ENCODE measurements at places on chromosomes 13 and 19.

DNA sequence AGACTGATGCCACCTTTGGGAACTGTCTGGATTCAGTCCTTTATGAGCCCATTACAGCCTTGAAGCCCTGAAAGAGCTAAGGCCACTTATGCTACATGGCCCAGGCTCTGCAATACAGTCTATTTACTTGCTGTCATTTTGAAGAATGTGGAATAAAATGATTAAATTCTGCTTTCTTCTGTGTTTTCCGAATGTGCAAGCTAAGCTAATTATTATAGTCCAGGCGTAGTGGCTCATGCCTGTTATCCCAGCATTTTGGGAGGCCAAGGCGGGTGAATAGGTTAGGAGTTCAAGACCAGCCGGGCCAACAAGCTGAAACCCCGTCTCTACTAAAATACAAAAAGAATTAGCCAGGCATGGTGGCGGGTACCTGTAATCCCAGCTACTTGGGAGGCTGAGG lies 142.5 kb downstream of the TEX29 start:
- no peak for DNase-seq

DNA sequence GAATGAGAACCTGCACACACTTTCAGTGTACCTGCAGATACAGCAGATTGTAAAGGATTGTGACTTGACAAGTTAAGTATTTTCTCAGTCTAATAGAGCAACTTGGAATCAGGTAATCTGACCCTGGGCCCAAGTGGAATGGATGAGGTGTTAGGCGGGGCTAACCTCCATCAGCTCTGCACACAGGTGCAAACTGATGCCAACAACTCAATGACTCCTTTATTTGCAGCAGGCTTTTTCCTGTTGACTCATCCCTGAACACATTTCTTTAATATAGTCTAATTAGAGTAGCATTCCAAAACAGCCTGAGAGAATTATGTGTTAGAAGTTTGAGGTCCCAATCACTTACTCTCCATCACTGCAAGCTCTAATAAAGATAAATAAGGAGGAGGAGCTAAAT lies 48.8 kb downstream of the TPT1 start:
- no peak for DNase-seq

DNA sequence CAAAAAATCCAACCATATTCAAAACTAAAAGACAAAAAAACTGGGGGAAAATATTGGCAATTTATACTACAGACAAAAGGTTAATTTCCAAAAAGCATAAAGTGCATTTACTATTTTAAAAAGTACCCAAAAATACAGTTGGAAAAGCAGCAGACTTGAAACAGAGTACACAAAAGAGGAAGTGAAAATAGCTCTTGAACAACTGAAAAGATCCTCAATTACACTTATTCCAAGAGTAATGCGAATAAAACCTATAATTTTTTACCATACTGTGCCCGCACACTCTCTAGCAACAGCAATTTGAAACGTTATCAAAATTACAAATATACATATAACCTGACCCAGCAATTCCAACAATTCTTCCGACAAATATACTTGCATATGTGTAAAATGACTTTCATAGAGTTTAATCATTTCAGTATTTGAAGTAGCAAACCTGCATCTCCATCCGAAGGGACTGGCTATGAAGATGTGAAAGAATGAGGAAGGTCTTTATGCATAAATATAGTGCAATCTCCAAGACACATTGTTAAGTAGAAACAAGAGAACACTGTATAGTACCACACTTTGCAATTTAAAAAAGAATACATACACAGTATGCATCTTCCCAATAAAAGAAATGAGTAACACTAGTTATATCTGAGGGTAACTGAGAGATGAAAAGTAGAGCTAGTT lies 25.4 kb downstream of the ALG5 start:
- DNase-seq: no peak

DNA sequence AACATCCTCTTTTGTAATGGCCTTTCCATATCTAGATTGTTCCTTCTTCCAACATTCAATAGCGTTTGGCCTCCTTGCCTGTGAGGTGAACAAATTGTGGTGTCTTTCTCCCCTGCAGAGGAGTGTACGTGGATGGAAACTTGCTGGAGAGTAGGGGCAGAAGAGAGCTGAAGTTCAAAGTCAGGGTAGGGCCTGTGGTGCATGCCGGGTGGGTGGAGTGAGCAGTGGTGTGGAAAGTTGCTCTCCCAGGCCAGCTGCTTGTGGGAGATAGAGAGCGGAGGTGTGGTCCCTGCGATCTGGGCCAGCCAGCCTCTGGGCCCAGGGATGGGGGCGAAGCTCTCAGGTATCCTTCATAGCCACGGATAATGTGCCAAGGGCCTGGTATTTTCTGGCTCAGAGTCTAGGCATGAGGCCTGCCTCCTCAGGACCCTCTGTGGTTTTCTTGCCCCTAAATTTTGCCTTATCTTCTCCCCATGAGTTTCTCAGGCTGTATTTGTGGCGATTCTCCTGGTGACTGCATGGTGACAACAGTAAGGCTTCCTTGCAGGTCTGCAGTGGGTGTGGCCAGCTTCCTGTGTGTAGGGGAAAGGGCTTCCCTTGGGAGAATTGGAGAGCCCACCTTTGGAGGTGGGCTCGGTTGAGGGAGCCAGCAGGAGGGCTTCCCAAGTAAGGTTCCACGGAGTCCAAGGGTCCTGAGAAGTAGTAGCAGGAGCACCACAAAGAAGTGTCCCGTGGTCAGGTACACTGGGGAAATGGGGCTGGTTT lies 6.7 kb downstream of the RGCC start:
- DNase-seq: no peak

DNA sequence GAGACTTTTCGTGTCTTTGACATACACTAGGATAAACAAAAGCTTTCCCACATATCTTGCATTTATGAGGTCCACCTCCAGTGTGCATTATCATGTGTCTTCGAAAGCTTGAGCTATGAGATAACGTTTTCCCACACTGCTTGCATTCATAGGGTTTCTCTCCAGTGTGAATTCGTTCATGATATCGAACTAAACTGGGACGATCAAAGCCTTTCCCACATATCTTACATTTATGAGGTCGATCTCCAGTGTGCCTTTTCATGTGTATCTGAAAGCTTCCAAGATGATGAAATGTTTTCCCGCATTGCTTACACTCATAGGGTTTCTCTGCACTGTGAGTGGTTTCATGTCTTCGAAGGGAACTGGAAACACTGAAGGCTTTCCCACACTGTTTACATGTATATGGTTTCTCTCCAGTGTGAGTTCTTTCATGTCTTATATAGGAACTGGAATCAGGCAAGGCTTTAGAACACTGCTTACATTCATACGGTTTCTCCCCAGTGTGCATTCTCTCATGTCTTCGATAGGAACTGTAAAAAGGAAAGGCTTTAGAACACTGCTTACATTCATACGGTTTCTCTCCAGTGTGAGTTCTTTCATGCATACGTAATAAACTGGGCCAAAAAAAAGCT lies 14.5 kb downstream of the ZNF563 start:
- no peak for DNase-seq

- no peak for DNase-seq
Measured at GRCh38 chr19:38921420-38922274, 8.9 kb downstream of the SARS2 start.

- DNase-seq: no peak
Measured at GRCh38 chr13:83877651-83878355, 4.5 kb downstream of the SLITRK1 start.

GRCh38 chr19:53365134-53365898 lies at the start of gene ZNF525:
ZNF525 (plus strand) TSS chr19:53365705; CDS start chr19:53372282, 6,577 bp downstream.
- no peak for DNase-seq

GRCh38 chr13:42084722-42085121 lies 36.3 kb downstream of the DGKH start:
- no peak for DNase-seq

- no peak for DNase-seq
Measured at GRCh38 chr19:10604460-10604980, 17.4 kb upstream of the AP1M2 start.

- no peak for DNase-seq
Measured at GRCh38 chr13:27006519-27007161, 165.0 kb downstream of the USP12 start.

GRCh38 chr19:11261971-11262839 lies at the start of gene DOCK6:
DOCK6 (minus strand) TSS chr19:11262524; CDS start chr19:11262440, 84 bp downstream.
- DNase-seq: no peak

GRCh38 chr19:39372047-39372802 lies 18.7 kb downstream of the PAF1 start:
- DNase-seq: peak; percentile 94

- DNase-seq: no peak
Measured at GRCh38 chr13:53052675-53053074, 24.1 kb downstream of the OLFM4 start.

- no peak for DNase-seq
Measured at GRCh38 chr19:18438331-18439024, 545 bp upstream of the ISYNA1 start.

DNA sequence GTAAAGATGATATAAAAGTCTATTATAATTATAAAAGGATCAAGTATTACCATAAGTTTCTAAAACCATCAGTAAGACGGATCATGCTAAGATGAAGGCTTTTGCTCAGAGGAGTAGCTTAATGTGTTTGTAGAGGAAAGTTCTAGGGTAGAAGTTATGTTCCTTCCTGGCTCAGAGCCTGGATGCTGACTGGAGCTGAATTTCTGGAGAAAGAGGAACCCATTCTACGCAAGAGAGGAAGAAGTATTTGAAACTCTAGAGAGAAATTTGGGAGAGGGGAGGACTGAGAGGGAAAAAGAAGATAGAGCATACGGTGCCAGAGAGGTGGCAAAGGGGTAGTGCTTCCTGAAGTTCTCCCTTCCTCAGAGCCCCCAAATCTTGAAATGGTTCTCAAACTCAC lies 51.4 kb upstream of the SGCG start:
- no peak for DNase-seq

GRCh38 chr13:53622456-53622855 lies 593.8 kb downstream of the OLFM4 start:
- DNase-seq: no peak

GRCh38 chr13:28718196-28718542 lies 601 bp downstream of the SLC46A3 start:
- no peak for DNase-seq

GRCh38 chr19:55656988-55657747 lies 2.3 kb downstream of the U2AF2 start:
- no peak for DNase-seq

DNA sequence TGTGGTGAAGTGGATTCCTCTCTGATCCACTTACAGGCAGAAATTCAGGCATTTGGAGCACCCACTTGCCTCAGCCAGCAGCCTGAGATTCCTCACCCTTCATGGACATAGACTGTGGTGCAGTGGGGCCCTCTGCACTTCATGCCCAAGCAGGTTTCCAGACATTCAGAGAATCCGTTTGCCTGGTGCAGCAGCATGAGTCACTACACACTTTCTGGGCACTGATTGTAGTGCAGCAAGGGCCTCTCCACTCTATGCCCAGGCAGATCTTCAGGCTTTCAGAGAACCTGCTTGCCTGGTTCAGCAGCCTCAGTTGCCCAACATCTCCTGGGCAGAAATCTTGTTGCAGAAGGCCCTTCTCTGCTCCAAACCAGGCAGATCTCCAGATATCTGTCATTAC lies 920.9 kb downstream of the SLITRK5 start:
- no peak for DNase-seq

GRCh38 chr19:12015753-12016116 lies 19.7 kb downstream of the ZNF433 start:
- DNase-seq: no peak

DNA sequence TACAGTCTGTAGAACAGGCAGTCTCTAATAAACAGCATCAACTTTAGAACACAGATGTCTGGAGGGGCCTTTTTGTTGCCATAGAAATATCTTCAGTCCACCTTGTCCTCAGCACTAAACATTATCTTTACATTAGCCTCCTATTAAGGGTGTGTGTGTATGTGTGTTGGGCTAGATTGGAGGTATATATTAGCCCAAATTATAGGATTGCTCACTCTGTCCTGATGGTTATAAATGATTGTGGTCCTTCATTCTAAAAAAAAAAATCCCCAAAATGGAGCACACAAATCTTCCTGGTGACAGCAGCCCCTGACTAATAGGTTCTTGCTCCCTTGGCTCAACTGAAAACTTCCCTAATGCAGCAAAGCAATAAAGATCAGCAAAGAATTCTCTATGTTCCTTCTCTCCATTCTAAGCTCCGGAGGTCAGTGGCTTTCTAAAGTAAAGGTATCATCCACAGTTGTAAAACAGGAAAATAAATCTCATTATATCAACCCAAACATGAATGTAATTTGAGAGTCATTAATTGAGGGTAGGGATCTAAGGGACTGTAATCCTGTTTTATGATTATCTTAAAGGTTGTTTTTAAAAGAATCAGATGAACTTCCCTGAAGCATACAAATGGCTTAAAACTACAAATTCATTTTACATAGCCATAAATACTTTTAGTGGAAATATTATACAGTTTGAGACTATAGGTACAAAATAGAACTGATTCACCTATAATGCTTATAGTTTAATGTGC lies 232.7 kb downstream of the KLF12 start:
- no peak for DNase-seq

GRCh38 chr19:40165362-40165937 lies 25.8 kb upstream of the MAP3K10 start:
- no peak for DNase-seq

- DNase-seq: peak; percentile 76
Measured at GRCh38 chr13:46668302-46668720, 115.3 kb downstream of the LRCH1 start.

GRCh38 chr13:87426742-87427141 lies 244.4 kb upstream of the SLITRK5 start:
- DNase-seq: no peak

DNA sequence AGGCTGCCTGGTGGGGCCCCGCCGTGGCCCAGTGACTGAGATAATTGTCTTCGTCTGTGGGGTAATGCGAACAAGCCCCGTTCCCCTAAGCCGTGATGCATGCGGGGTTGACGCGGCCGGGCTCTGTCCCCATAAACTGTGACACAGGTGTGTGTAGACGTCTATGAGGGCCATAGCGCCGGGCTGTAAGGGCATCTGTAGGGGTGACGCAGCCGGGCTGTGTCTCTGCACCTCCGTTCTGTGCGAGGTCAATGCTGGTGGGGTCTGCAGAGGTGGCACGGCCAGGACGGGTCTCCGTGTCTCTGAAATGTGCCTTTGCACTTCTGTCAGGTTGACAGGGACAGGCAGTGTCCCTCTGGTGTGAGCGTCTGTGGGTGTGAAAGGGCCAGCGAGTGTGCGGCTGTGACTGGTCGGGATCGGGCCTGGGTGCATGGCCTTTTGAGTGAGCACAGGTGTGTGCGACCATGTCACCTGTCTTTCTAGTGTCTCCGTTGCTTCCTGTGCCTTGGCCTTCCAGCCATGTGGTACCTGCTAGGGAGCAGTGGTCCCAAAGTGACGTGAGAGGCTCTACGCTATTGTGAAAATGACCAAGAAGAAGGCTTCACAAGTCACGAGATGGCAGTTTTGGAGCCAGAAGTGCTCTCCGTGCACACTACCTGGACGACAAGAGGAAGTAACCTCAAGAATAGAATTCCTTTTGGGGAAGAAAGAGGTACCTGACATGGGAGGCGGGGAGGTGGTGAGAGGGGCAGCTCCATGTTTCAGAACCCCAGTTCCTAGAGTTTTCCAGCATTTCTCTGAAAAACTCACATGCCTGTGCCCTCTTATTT lies 16.4 kb upstream of the ZNF331 start:
- DNase-seq: no peak

DNA sequence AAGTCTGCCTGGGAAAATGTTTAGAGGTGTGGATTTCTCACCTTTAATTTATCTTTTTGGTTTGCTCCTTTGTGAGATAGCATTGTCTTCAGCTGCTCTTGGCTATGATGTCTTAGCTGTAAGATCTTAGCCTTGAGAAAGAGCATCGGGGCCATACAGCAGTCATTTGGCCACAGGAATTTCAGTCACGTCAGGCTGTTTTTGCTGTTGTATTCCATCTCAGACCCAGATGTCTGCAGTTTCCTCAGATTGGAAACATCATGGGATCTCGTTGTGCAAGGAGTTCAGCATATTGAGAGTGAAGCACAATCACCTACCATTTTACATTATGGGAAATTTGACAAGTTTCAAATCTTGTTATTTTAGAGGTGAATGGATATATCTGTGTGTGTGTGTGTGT lies 89.3 kb upstream of the C1QTNF9B start:
- DNase-seq: peak; percentile 93
